Activated CD8-positive, alpha-beta memory T cell treated with anti-CD3 and anti-CD28 coated beads for 24 hours (primary cell): ENCODE measurements at places on chromosomes 4 and X.

GRCh38 chrX:103918050-103918449, 44.4 kb upstream of the TMSB15B start:
- peak; percentile 74 for DNase-seq

DNA sequence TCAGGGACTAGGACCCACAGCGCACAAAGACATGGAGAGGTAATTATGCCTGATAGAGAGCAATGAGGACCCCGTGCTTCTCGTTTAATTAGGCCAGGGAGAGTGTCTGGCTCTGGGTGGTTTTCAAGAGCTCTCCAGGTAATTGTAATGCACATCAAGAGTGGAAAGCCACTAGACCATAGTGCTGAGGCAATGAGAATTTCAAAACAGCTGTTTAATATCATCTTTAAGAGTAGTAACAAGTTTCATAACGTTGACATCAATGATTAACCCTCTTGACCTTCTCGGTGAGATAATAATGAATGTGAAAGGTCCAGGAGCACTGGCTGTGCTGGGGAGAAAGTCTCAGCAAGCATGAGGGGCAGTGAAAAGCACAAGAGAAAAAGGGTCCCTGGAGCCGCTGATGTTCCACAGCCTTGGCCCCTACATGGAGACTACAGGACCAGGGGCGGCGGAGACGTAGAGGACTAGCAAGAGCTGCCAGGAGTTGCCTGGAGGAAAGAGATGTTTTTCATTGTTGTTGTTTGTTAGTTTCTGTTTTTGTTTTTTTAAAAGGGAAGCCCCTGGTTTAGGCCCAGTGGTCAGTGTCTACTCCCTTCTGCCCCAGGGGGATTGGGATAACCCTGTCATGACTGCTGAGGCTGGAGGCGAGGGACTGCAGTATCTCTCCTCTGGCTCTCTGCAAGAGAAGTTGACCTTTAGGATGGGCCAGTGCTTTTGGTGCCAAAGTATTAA, 14.8 kb upstream of the CXCR3 start:
- DNase-seq, result no peak

DNA sequence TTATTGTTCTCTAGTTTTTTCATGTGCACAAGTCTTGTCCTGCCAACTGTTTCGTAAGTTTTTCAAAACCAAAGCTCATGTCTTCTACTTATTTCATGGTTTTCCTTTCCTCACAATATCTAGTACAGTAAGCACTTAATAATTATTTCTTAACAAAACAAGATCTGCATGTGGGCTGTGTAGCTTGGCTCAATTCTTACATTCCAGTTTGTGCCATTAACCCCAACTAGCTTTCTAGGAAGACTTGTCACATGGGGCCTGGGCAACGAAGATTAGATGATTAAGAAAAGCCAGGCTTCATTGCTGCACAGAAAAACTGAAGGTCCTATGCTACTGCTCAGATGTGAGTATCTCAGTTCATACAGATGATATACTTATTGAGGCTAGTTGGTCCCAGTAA, 155.3 kb upstream of the TEX13A start:
- DNase-seq, result no peak

- DNase-seq, result no peak
Observed at GRCh38 chr4:548976-549375, 27.1 kb downstream of the TMEM271 start.

DNA sequence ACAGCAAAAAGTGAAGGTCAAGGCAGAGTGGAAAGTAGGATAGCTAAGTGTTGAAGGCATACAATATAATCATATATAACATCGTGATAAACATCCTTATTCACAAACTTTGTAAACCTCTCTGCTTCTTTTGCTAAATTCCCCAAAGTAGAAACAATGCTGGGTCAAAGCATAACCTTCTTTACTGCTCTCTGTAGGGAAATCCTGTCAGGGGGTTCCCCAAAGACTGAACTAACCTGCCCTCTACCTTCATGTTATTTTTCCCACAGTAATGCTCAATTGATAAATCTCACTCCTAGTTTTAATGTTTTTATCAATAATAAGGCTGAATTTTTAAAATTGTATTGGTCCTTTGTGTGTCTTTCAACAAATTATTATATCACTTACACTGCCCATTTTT, 55.7 kb downstream of the DCHS2 start:
- no peak for DNase-seq

DNA sequence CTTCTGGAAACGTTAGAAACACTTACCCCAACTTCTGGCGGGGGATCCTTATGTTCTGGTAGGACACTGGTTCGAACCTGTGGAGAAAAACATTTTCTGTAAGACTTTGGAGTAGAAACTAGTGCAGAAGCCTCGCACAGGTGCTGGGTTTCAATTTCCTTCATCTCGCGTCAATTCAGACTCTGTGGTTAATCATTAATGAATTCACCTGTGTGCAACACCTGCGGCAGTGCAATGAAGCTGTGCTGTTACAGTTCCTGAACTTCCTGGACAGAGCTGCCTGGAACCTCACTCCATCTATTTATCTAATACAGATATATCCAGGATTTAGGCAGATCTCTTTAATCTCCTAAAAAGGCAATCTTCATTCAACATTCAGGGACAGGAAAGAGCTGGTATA, 531.4 kb downstream of the INPP4B start:
- no peak for DNase-seq
